Right renal pelvis (tissue), 4 donors: ENCODE measurements at places on chromosomes 3 and 15. TPM values are rescaled to one million over a fixed set of nuclear protein-coding genes. Genes with fewer than 3 reads are reported as not detected.

DNA sequence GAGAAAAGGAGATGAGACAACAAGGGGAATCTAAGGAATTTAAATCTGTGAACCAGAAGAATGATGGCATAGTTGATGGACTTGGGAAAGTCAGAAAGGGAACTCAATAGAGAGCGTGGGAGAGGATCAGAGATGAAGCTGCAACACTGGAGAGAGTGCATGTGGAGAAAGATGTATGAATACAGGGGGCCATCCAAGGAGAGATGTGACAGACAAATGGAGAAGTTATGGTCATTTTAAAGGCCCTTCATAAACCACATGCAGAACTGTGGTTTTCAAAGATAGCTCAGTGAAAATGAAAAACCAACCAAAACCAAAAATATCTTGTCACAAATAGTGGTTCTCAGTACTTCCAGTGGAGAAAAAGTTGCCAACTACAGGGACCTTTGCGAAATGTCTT, 265.2 kb downstream of the SUCLG2 start:
- DNase-seq = no peak

DNA sequence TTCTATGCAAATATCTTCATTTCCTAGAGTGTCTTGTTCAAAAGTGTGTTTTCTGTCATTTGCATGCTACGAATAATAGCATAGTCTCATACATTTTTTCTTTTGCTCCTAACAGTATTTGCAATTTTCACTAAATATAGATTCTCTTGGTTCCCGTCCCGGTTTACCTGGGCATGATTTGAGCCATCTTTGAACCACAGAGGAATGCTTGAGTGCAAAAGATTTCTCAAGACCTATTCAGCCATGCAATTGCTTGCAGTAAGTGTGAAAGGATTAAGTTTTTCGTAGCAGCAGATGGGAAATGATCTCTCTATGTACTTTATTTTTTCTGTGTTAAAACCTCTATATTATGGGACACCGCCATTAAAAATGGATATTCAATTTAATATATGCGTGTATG, 733.0 kb downstream of the ZPLD1 start:
- DNase-seq = no peak

- no peak for DNase-seq
Measured at GRCh38 chr3:177262396-177262795, 65.1 kb upstream of the TBL1XR1 start.

- DNase-seq = no peak
Measured at GRCh38 chr3:131925571-131925970, 109.2 kb downstream of the CPNE4 start.

DNA sequence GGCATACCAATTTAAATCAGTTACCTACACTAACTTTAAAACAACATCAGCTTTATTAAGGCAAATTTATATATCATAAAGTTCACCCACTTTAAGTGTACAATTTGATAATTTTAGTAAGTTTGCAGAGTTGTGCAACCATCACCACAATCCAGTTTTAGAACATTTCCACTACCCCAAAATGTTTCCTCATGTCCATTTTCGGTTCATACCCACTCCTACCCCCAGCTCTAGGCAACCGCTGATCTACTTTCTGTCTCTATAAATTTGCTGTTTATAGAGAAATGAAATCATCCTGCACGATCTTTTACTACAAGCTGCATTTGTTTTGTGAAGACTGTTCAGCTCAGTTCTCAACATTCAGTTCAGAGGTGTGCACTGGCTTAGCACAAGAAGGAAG, 31.5 kb upstream of the FAM81A start:
- no peak for DNase-seq

DNA sequence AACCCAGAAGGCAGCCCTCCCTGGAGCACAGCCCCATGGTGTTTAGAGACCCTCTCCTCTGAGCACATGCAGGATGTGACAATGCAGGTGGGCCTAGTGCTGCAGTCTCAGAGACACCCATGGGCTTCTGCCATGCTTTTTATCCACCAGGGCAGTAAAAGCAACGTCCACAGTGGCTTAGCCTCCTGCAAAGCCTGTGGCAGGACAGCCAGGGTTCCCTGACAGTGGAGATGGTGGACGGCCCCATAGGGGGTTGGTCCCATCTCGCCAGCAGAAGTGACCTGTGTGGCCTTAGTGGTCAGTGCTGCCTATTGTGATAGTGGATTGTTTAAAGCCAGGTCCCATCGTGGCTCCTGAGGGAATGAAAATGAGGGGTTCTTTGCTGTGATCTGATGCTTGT, 46.6 kb downstream of the APBA2 start:
- no peak for DNase-seq

GRCh38 chr3:9916734-9917680, at the start of gene IL17RC:
TSS of gene IL17RC (plus strand) at chr3:9917098. CDS start at chr3:9917316, 218 bp downstream.
- DNase-seq = peak; percentile 70

DNA sequence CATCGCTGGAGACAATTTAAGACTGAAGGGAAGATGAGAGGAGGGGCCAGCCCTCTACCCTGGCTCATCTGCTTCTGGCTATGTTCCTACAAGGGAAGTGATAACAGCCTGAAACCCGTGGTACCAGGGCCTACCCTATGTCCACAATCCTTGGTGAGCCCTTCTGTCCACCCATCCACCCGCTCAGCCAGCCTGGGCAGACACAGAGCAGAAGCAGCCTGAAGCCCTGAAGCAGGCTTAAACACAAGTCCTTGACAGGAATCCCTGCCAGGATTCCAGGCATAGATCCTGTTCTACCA, 15.4 kb downstream of the CLK3 start:
- no peak for DNase-seq

DNA sequence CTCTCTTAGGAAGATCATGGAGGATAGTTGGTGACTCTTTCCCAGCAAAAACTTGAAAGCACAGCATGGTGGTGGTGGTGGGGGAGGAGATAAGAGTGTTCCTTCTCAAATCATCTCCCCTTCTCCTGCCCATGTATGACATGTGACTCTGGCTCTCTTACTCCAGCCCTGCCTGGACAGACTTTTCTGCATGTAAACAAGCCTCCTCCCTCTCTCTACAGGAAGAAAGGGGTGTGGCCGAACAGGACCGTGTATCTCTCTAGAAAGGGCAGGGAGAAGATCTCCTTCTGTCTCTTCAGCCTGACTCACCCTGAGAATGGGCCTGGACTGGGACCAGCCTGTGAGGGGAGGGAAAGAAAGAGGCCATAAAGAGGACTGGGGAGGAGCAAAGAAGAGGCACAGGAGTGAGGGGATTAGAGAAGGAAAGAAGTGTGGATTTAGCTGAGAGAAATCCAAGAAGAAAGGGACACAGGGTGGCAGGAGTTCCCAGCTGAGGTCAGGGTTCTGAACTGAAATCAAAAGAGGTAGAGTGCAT, 1.5 kb downstream of the CELF6 start:
- DNase-seq = no peak

DNA sequence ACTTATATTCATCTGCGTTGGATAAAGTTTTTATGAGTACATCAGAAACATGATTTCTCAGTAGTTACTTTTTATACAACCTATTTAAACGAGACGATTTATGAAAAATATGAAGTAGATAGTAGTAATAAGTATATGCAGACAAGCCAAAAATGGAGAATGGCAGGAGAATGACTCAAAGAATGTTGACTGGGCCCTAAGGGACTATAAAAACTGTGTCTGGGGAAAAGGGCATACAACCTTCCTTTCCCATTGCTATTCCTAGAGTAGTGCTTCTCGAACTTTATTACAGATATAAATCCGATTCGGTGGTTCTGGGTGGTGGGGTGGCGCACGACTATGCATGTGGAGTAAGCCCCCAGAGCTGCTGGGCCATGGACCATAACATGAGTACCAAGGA, 558.5 kb downstream of the FOXP1 start:
- no peak for DNase-seq

DNA sequence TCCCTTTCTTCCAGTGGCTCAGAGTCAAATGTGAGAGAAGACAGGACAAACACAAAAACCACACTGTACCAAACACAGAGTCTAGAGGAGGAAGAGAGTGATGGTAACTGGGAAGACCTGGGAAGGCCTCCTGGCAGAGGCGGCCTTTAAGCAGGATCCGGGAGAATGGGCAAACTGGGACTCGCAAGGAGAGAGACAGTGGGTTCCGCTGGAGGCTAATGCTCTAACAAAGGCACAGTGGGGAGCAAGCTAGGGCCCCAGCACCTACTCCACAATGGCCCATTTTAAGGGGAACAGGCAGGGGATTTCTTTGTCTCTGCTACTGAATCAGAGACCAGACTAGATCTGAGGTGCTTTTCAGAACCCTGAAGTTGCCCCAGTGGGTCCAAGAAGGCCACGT, 81.4 kb upstream of the HES1 start:
- no peak for DNase-seq

GRCh38 chr3:142355692-142356091, 92.1 kb downstream of the XRN1 start:
- no peak for DNase-seq

DNA sequence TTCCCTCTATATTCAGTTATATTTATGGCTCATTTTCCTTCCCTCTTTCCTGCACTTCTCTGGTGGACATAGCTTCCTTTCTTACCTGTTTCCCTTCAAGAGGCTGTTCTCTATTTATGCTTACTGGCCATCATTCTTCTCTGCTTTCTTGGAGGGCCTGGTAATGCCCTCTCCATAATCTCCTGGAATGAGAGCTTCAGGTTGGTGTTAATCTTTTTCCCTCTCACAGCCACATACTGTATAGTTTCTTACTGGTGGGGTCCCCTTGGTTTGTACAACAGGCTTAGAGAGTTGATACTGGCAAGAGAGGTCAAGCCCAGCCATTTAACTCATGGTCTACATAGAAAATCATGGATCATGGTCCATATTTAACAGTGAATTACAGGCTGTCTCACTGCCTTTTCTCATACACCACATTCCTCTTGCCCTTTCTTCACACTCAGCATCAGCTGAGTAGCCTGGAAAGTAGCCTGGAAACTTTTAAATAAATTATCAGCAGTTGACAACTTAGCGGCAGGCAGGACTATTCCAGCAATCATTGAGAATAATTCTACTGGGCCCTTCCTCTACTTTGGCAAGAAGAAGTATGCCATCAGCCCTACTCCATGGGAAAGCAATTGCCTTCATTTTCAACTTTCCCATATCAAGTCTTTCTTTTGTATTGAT, 38.0 kb upstream of the DPH6 start:
- no peak for DNase-seq

- DNase-seq = no peak
Measured at GRCh38 chr3:188834349-188834748, 337.4 kb upstream of the TPRG1 start.

GRCh38 chr15:47332481-47332880, 384.8 kb upstream of the SEMA6D start:
- no peak for DNase-seq

DNA sequence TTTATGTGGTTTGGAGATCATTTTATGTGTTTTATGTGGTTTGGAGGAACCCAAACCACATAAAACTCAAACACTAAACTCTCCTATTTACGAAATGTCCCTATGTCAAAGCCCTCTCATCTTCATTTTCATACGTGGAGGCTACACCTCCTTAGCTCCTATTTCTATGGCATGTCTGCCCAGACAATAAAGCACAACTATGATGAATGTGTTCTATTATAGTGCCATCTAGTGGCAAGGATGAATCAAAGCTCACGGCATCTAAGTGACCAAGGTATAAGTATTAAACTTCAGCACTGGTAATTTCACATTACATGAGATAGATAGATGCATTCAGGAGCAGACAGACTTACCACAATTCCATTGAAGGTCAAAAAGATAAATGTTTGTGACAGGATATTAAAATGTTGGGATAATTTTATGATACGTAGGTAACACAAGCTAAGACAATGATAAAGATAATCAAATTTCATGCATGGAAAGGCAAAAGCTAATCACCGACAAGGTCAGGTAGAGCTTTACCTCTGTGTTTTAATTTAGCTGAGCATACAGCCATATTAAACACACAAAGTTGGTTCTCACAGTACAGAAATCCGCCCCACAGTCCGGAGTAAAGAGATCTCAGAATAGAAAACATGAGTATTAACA, 130.6 kb upstream of the FHIT start:
- DNase-seq = no peak

DNA sequence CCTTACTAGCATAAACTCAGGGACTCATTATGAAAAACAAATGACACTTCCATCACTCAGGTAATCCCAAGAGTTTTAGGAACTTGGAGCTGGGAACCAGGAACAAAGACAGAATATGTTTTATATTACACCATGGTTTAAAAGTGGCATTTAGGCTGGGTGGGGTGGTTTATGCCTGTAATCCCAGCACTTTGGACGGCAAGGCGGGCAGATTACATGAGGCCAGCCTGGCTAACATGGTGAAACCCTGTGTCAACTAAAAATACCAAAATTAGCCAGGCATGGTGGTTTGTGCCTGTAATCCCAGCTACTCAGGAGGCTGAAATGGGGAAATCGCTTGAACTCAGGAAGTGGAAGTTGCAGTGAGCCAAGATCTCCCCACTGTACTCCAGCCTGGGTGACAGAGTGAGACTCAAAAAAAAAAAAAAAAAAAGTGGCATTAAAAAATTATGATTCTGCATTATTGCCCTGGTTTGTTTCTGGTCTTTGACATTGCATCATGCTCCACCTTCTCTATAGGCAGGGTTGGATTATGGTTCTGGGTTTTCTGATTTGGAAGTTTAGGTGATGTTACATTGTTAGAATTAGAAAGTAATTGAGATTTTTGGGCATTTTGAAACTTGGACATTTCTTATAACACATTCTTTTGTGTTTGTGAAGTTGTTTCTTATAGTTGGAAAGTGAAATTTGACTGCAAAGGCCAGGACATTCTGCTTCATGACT, 19.0 kb downstream of the SQOR start:
- DNase-seq = no peak

DNA sequence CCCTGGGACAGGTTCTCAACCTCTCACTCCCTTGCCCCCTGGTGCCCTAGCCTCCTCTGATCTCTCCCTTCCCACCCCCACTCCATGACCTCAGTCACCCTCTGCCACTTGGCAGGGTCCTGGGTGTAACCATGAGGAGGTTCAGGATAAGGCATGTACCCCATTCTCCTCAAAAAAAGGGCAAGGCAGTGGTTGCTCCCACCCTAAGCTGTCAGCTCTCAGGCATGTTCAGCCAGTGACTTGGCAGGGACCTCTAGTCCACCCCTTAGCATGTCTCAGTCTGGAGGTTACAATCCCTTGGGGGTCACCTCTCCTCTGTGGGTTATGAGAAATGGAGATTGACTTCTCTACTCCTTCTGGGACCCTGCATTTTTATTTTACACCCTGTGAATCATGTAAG, 11.0 kb upstream of the BOC start:
- no peak for DNase-seq

- DNase-seq = no peak
Measured at GRCh38 chr15:99708563-99708962, 24.7 kb downstream of the LYSMD4 start.

- no peak for DNase-seq
Measured at GRCh38 chr3:50195501-50196252, 4.3 kb downstream of the GNAT1 start.

GRCh38 chr3:31606453-31606852, 73.7 kb downstream of the STT3B start:
- no peak for DNase-seq

Gene FBN1
- polyA plus RNA-seq = 109 TPM

Gene GOLGA6L10
- 3.9 TPM for polyA plus RNA-seq

Gene KNG1
- polyA plus RNA-seq = 146 TPM

Gene TRIM42
- not detected for polyA plus RNA-seq

Gene NDN
- polyA plus RNA-seq = 90.6 TPM

Gene ARL14
- polyA plus RNA-seq = 0.12 TPM

Gene SLC22A14
- polyA plus RNA-seq = 0.32 TPM

Gene OR5K2
- polyA plus RNA-seq = 0.35 TPM

Gene POLQ
- 5.4 TPM for polyA plus RNA-seq

Gene TM4SF4
- 1.9 TPM for polyA plus RNA-seq

Gene DAZL
- 0.07 TPM for polyA plus RNA-seq

Gene NAALADL2
- 19.9 TPM for polyA plus RNA-seq

Gene CTSH
- 194 TPM for polyA plus RNA-seq

Gene GOLGA8G
- polyA plus RNA-seq = 0.26 TPM
